PC-9 (cell line): ENCODE measurements at places on chromosomes 3 and 15. TPM values are rescaled to one million over a fixed set of nuclear protein-coding genes. Genes with fewer than 3 reads are reported as not detected.
A peak's percentile ranks its signal among the peaks of the same experiment; 100 is the strongest.

DNA sequence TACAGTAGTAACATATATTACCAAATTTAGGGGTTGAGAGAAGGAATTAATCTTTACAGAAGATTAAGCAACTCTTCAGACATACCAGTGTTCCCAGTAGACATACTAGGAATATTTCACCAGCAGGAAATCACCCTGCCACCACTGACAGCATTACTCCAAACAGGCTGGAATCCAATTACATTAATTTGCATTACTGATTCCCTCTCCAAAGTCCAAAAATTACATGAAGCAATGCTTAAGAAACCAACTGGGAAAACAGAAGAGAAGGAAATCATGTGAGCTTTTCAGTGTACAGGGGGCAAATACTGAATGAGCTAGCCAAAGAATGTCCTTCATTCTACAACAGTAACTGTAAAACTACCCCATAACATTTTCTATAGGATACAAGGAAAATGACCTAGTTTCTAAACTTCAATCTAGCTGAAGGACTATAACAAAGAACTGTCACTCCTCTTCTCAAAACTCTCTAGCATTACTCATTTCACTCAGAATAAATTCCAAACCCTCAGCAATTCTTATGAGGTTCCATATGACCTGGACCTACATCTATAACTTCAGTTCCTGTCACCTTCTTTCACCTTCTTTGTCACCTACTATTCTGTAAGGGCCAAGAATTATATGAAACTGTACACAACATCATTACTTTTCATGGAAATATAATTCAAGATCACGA, 72.7 kb downstream of the INO80 start:
- H3K4me1 ChIP-seq: no peaks in the 10 kb centered on the region
- H3K27ac ChIP-seq: no peak overlapping the region
- peaks cover 16% of the 10 kb centered on the region; the same call in 1 of the 2 replicates for H3K36me3 ChIP-seq
- H3K27me3 ChIP-seq: no peaks in the 10 kb centered on the region

DNA sequence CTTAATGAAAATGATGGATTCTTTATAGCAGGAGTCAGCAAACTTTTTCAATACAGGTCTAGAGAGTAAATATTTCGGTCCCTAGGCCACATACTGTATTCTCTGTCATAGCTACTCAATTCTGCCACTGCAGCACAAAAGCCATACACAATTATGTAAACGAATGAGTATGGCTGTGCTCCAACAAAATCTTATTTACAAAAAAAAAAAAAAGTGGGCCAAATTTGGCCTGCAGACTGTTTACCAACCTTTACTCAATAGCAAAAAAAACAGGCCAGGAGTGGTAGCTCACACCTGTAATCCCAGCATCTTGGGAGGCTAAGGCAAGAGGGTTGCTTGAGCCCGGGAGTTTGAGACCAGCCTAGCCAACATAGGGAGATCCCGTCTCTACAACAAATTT, 41.1 kb downstream of the TTBK2 start:
- no peak for DNase-seq
- no peak overlapping the region for H3K27ac ChIP-seq
- H3K27me3 ChIP-seq: no peaks in the 10 kb centered on the region
- H3K36me3 ChIP-seq: no peaks in the 10 kb centered on the region
- H3K4me3 ChIP-seq: no peak overlapping the region
- no peaks in the 10 kb centered on the region for H3K4me1 ChIP-seq

DNA sequence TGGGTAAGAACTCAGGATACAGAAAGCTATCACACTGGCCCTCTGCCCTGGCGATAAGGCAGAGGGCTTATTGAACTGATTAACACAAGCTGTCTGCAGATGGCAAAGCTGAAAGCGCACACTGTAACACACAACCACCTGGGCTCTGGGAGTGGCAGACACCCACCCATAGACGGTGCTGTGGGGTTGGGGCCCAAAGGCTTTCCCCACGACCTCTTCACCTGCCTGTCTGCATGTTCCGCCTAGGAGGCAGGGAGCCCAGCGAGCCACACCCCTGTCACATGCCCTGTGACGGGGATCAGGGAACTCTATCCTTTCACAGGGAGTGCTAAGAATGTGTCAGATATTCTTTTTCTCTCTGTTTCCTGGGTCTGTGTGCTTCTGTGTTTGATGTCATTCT, 12.1 kb upstream of the TFG start:
- H3K4me1 ChIP-seq: peaks cover 6% of the 10 kb centered on the region; the same call in 1 of the 2 replicates
- H3K27ac ChIP-seq: no peak overlapping the region
- DNase-seq: no peak
- H3K36me3 ChIP-seq: no peaks in the 10 kb centered on the region
- no peak overlapping the region for H3K4me3 ChIP-seq

DNA sequence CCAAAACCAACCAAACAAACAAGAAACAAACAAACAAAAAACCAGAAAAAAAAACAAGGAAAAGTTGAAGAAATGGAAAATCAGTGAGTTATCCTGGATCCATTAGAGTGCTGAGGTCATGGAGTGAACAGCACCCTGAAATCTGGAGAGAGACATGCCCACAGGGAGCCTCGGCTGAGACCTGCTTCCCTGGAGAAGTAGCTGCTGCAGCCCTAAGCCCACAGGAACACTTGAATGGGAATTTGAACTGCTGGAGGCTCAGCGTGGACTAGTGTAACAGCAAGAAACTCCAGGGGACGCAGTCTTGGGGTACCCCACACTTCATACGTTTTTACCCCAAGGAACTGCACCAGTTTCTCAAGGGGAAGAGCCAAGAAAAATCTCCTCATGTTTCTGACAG, 144.1 kb upstream of the UBE3A start:
- no peak for DNase-seq
- no peaks in the 10 kb centered on the region for H3K27me3 ChIP-seq
- H3K36me3 ChIP-seq: no peaks in the 10 kb centered on the region
- no peak overlapping the region for H3K4me3 ChIP-seq
- H3K27ac ChIP-seq: no peak overlapping the region

DNA sequence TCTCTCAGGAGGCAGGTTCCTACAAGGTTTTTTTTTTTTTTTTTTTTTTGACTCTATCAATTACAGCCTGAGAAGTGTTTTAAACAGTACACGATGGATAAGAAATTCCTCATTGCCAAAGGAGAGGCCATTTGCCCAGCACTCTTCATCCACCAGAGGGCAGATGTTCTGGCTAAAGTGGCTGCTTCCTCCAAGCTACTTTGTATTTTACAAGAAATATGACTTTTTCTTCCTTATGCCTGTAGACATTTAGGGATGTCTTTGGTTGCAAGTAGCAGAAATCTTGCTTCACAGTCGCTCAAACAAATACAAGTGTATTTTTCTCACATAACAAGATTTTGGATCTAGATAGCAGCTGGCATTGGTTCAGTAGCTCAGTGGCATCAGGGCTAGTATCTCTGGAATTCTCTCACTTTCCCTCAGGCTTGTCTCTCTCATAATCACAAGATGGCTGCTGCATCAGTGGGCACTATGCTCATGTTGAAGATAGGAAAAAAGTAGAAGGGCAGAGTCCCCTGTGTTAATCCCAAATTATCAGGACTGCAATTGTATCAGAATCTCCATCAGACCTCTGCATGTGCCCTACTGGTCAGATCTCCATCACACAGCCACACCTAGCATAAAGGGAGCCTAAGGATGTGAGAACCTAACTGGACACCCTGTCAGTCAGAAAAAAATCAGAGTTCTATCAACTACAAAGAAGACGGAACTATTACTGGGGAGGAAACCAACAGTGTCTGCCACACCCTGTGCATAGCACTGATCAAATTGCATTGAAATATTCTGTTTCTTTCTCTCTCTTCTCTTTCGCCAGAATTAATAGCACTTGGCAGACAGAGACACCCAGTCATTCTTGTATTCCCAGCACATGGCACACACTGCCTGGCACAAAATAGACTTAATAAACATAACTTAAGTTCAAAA, 138.9 kb upstream of the COL8A1 start:
- DNase-seq: peak; percentile 48
- no peaks in the 10 kb centered on the region for H3K27me3 ChIP-seq
- H3K4me1 ChIP-seq: no peaks in the 10 kb centered on the region
- no peaks in the 10 kb centered on the region for H3K36me3 ChIP-seq
- no peak overlapping the region for H3K27ac ChIP-seq

The SNX22 gene
- total RNA-seq: 0.33 and 0.40 TPM in 2 replicates

The TRH gene
- not detected in 2 replicates for total RNA-seq

DNA sequence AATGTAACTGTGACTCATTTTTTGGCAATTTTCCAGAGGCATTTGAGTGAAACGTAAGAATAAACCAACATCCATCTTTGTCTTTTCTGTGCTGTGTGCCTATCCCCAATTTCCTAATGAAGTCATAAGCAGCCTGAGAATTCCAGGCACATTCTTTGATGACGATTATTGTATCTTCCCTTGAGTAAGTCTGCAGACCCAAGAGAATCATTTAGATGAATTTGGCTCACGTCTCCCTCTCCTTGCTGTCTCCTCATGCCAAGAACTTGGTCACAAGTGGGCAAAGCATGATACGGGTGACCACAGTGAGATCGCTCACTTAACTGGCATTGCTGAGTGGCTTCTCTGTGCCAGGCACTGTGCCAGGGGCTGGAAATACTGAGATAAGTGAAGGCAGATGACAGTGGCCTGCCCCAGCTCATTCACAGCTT, 384.5 kb upstream of the IL12A start:
- no peaks in the 10 kb centered on the region for H3K27me3 ChIP-seq
- DNase-seq: no peak
- H3K4me3 ChIP-seq: no peak overlapping the region
- H3K4me1 ChIP-seq: no peaks in the 10 kb centered on the region

- no peak for DNase-seq
- no peak overlapping the region for H3K4me3 ChIP-seq
- no peaks in the 10 kb centered on the region for H3K4me1 ChIP-seq
These were observed 5.7 kb upstream of the PDE8A start for GRCh38 chr15:84975871-84976351.

GRCh38 chr3:136239094-136239493, 11.0 kb upstream of the PCCB start:
- no peaks in the 10 kb centered on the region for H3K27me3 ChIP-seq
- no peak overlapping the region for H3K4me3 ChIP-seq
- H3K27ac ChIP-seq: no peak overlapping the region
- no peaks in the 10 kb centered on the region for H3K4me1 ChIP-seq
- no peaks in the 10 kb centered on the region for H3K36me3 ChIP-seq
